ENCODE measurements at places on chromosomes 11 and 22.

GRCh38 chr11:65766535-65766934, 14.2 kb downstream of the AP5B1 start:
- DNase-seq, result no peak

- no peak for DNase-seq
Measured at GRCh38 chr22:38944653-38945052, 12.8 kb upstream of the APOBEC3A start.

GRCh38 chr11:131248588-131248987, 121.8 kb upstream of the NTM start:
- no peak for DNase-seq

DNA sequence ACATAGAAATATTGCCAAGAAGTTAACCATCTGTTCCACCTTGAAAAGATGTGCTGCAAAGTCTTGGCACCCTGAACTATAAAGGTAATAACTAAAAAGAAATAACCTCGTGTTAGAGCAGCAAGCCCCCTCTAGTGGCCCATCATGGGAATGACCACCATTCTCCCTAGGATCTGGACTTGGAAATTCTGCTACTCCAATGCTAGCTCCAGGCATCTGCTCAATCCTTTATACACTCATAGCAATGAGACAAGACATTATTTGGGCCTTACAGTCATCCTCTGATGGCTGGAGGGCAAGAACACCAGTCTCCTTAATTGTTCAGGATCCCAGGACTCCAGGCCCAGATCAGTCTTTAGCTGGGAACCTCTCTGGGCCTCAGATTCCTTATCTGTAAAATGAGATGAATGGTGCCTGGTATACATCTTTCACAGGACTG, 76.0 kb downstream of the CWC15 start:
- no peak for DNase-seq

DNA sequence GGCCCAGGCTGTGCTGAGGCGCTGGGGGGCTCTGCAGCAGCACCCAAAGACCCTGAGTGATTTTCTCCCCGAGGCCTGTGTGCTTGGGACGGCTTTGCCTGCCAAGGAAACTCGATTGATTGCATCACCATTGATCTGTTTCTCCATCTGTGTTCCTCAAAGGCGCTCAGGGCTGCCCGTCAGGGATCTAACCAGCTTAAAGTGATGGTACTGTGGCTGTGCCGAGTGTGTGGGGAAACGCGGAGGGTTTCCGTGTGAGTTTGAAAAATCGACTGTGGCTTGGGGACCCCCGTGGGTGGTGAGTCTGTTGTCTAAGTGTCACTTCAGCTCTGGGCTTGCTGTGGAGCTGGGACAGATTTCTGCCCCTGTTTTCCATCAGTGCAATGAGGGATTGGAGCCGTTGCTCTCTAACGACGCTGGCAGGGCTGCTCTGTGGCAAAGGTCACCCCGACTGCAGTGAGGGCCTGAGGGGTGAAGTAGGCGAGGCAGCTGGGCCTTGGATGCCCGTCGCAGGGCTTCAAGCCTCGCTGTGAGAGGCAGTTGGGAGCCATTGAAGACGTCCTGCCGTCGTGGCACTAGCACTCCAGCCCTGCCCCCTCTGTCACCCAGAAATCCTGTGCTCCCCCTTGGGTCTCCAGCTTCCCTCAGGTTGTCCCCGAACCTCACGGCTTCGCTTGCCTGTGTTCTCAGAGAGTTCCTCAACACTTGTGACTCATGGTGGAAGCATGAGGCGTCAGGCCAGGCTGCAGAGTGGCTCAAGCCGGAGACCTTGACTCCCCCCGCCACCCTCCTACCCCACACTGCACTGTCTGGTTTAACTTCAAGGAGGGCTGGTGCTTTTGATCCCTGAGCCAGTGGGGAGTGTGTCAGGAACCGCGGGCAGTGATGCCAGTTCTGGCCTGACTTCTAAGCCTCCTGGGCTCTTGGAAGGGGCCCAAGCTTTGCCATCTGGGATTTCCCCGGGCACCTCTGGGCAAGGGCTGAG, 21.8 kb downstream of the CACNA1I start:
- DNase-seq, result no peak

GRCh38 chr11:33001281-33001680, 14.4 kb upstream of the DEPDC7 start:
- no peak for DNase-seq

DNA sequence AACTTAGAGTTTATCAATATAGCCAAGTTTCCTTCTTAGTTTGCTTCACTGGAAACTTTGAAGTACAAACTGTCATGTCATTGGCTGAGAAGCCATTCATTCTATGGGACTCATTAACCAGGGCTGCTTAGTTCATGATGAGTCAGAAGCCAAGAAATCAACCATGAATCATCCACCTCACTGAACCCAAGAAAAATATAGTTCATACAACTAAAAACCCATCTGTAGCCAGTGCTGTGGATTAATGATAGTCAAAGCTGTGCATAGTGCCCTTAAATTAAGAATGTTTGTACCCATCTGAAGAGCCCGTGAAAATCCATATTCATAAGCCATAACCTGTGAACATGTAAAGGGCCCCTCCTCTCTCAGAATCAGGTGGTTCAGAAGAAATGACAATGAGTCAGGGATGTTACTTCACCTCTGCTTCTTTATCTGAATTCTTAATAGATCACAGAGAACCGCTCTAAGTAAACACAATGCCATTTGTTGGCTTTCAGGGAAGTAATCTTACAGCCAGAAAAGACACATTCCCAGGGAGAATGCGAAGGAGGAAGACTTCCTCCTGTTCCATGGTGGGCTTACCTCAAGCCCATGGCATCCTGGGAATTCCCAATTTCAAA, 25.4 kb downstream of the MMP20 start:
- no peak for DNase-seq

GRCh38 chr22:43539572-43540528, 128.0 kb downstream of the MPPED1 start:
- DNase-seq, result no peak

DNA sequence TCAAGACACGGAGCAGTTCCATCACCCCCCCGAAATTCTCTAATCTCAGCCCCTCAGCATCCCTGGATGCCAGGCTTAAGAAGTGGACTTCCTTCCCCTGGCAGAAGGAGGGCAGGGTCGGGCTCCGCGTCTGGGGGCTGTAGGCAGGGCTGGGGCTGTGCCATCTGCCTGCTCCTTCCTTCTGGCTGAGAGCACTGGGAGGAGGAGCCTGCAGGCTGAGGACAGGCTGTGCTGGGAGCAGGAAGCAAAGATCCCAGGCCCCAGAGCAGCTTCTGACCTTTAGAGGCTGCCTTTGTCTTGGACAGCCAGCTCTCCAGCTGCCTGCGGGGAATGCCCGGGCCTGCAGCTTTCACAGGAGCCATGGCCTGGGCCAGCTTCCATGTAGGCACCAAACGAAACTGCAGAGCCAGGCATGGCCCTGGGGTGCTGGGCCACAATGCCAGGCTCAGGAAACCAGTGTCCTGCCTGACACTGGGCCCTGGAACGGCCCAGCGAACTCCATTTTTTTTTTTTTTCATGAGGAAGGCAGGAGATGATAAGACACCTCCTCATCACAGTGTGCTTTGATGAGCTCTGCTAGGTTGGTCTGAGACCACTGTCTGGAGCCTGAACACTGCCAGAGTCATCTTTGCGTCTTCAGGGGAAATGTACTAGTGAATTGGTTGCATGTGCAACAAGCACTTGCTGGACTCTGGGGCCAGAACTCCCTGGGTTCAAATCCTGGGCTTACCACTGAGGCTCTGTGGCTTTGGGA, 67.9 kb downstream of the MCM5 start:
- peak; percentile 61 for DNase-seq

GRCh38 chr11:61912991-61913698, 4.2 kb downstream of the RAB3IL1 start:
- peak; percentile 62 for DNase-seq

- no peak for DNase-seq
Measured at GRCh38 chr11:112369916-112370315, 109.3 kb upstream of the PLET1 start.

- no peak for DNase-seq
Measured at GRCh38 chr22:38460426-38460840, 5.4 kb upstream of the KCNJ4 start.

- DNase-seq, result no peak
Measured at GRCh38 chr11:7449211-7449840, 36.0 kb upstream of the OLFML1 start.

DNA sequence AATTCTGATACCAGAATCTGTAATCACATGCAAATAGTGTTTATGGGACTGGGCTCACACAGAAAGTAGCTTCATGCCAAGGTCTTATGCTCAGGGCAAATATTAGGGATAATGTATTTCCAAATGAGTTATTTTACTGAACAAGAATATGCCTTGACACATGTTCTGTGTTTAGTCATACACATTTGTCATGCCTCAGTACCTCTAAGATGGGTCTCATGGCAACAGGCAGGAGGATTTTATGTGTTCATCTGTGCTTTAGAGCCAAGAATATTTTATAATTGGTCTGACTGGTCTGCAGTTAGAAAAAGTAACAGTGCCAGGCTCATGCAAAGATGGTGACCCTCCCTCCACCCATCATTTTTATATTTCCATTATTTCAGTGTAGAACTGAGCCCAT, 49.1 kb downstream of the JAM3 start:
- no peak for DNase-seq

DNA sequence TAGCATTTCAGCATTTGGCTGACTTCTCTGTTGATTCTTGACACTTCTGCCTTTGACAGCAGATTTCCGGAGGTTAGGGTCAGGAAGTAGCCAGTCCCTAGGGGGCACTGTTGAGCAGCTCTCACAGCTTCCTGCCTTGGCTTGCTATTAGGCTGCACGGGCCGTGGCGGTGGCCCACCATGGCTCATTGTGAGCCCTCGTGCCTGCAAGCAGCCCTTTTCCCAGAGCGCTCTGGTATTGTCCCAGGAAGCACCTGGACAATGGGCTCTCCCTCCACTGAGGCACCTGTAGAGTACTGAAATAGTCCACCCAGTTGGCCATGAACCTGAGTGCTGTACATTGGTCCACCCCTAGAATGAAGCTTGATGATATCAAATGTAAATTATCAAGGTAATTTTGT, 100.2 kb upstream of the GAL start:
- no peak for DNase-seq

DNA sequence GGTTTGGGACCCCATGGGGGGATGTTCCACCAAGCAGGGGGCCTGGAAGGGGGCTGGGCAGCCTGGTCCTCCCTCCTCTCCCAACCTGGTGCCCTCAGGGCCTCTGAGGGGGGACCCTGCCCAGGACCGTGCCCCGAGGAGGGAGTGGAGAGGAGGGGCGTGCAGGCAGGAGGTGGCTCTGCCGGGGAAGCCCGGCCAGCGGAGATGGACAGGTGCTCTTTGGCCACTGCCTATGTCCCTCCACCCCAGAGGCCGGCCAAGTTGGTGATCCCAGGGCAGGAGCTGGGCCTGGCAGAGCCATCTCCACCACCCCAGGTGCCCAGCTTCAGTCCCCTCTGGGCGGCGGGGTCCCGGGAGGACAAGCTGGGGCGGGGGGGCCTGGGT, 2.4 kb downstream of the MUC2 start:
- peak; percentile 24 for DNase-seq

DNA sequence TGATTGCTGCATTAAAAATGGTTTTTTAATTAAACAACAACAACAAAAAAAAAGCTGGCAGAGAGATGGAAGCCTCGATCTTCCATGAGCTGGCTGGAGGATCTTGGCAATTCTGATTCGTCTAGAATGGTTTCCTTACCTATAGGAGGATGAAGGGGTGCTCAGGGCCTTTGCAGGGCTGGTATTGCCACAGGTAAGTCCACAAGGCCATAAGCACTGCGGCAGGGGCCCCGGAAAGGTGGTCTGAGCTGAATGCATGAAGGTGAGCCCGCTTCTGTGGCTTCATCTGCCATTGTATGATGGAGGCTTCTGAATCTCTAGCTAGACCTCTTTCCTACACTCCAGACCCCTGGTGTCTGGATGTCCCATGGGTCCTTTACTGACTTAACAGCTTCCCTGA, 101.5 kb downstream of the TSPAN18 start:
- no peak for DNase-seq

GRCh38 chr11:95923728-95924413, at the start of gene MTMR2:
TSS of gene MTMR2 (minus strand) at chr11:95924107. CDS start at chr11:95923954, 153 bp downstream.
- peak; percentile 95 for DNase-seq

GRCh38 chr22:36816636-36817524, at the start of gene PVALB:
TSS of gene PVALB (minus strand) at chr22:36817035. CDS start at chr22:36817005, 30 bp downstream.
- DNase-seq, result no peak

DNA sequence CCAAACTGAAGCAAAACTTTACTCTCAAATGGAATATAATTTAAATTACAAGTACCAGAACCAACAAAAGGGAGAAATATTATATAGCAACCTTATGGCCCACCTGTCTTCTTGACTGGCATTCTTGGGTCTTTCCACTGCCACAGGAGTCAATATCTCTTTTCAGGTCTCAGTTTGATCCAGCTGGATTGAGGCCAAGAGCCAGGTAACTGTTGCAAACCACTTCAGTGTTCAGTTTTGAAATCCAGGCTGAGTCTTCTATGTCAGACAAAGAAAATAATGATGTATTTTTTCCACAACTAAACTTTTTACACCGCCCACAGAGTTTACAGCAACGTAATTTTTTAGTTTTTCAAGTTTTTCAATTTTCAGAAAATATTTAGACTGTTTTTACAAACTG, 648 bp downstream of the DLG2 start:
- no peak for DNase-seq

DNA sequence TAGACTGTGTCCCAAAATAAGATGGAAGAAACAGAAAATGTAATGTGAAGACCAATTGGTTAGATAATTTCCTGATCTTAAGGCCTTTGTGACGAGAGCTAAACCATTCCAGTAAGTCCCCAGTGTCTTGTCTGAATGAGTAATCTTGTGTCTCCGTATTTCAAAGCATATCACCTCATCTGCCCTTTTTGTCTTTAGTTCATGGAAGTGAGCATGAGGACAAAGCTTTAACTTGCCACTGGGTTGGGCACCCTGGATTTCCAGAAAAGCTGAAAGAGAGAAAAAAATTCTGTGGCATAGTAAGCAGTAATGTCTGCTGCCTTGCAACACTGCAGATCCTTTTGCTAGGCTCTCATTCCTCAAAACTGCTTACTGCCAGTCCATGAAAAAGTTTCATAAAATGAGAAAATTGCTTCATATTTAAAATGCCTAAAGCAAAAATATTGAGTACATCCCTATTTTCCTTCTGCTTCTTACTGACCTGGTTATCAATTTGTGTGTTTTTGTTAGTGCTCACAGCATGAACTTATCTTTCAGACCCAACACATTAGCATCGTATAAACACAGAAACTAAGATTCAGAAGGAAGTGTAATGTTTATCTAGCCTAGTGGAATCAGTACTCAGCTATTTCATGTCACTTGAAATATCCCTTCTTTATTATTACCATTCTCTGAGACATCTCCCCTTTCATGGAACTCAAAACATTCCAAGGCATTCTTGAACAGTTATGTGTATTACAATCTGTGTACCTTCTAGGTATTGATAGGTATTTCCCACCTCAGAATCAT, 5.3 kb downstream of the CASP12 start:
- DNase-seq, result no peak

- DNase-seq, result no peak
Measured at GRCh38 chr11:17383461-17383860, 5.0 kb downstream of the KCNJ11 start.
